Ureter (tissue), 1 donor: ENCODE measurements at places on chromosomes 1 and 21. TPM values are rescaled to one million over a fixed set of nuclear protein-coding genes. Genes with fewer than 3 reads are reported as not detected.

GRCh38 chr21:37829447-37829846 is 86.8 kb downstream of the KCNJ6 start:
- no peak for DNase-seq

DNA sequence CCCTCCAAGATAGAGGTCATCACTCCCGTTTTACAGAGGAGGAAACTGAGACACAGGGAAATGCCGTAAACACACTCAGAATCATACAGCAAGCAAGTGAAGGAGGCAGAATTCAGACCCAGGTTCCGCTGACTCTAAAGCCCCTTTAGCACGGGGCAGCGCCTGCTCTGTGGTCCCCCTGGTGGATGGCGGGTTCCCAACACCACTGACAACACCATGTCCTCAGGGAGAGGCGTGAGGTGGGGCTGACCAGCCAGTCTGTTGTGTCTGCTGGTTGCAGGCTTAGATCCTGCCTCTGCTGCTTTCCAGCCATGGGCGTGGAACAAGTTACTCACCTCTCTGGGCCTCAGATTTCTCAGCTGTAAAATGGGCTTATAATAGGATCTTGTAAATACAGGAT is 617.3 kb downstream of the MATN1 start:
- no peak for DNase-seq

DNA sequence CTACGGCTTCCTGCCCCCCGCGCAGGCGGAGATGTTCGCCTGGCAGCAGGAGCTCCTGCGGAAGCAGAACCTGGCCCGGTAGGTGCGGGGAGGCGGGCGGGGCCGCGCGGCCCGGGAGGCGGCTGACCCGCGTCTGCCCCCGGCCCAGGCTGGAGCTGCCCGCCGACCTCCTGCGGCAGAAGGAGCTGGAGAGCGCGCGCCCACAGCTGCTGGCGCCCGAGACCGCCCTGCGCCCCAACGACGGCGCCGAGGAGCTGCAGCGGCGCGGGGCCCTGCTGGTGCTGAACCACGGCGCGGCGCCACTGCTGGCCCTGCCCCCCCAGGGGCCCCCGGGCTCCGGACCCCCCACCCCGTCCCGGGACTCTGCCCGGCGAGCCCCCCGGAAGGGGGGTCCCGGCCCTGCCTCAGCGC is 16.6 kb downstream of the NOC2L start:
- DNase-seq: no peak

- no peak for DNase-seq
Measured at GRCh38 chr1:38444311-38444710, 397.7 kb upstream of the POU3F1 start.

- DNase-seq: no peak
Measured at GRCh38 chr1:52063192-52063591, 7.1 kb downstream of the BTF3L4 start.

DNA sequence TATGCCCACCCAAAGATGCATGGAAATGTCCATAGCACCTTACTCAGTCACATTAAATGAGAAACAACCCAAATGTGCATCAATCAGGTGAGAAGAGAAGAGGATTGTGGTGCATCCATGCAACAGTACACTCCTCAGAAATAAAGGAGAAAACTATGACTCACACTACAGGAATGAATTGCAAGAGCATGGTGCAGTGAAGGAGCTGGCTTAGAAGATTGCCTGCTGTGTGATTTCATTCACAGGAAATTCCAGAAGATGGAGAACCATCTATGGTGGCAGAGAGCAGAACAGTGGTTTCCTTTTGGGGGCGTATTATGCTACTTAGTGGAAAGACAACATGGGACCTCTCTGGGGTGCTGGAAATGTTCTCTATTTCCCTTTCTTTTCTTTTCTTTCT is 278.6 kb upstream of the AJAP1 start:
- no peak for DNase-seq

- DNase-seq: no peak
Measured at GRCh38 chr1:197787623-197788536, 12.6 kb upstream of the DENND1B start.

GRCh38 chr1:2787163-2787911 is 14.2 kb downstream of the TTC34 start:
- no peak for DNase-seq

DNA sequence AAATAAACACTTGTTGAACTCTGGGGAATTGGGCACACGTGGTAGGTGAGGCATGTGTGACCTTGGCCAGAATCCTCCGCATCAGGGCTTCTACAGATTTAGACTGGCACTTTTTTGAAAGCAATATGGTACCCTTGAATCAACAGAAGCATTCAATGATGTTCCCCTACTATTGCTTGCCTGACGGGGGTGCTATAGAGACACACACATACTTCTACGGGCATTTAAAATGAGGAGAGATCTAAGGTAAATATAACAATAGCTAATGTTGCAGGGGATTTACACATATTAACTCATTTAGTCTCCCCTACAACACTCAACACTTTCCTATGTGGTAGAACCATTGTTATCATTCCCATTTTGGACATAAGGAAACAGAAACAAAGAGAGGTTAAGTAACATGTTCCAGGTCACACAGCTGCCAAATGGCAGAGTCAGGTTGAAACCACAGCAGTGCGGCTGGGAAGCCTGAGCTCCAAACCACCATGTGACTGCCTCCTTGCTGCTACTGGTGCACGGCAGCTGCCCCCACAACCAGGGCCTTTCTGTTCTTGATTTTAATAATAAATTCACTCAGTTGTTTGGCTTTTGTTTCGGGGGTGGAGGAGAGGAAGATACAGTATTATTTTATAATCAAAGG is 147.4 kb downstream of the ZNF281 start:
- DNase-seq: no peak

DNA sequence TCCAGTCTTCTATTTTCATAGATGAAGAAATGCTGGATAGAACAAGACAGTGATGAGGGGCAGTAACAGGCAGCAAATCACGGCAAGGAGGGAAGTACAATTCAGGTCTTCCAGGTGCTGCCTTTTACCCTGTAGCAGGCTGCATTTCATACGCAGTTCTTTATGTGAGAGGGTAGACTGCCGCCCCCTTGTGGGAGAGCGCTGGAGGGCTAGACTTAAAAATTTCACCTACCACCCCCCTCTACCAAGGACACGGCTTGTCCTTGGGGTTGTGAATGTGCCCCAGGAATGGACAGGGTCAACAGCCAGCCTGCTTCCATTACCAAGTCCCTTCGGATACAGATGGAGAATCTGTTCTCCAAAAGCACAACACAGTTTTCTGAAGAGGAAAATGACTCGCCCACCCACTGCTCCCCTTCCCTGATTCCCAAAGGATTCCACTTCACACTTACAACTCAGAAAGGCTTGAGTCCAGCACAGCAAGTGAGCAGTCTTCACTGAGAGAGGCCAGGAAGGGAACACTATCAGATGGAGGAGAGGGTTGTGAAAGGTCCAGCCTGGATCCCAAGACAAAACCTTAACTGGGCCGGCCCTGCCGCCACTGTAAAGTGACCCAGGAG is 7.4 kb downstream of the WDR77 start:
- DNase-seq: no peak

GRCh38 chr1:42740851-42741580 is 980 bp upstream of the CLDN19 start:
- DNase-seq: no peak

DNA sequence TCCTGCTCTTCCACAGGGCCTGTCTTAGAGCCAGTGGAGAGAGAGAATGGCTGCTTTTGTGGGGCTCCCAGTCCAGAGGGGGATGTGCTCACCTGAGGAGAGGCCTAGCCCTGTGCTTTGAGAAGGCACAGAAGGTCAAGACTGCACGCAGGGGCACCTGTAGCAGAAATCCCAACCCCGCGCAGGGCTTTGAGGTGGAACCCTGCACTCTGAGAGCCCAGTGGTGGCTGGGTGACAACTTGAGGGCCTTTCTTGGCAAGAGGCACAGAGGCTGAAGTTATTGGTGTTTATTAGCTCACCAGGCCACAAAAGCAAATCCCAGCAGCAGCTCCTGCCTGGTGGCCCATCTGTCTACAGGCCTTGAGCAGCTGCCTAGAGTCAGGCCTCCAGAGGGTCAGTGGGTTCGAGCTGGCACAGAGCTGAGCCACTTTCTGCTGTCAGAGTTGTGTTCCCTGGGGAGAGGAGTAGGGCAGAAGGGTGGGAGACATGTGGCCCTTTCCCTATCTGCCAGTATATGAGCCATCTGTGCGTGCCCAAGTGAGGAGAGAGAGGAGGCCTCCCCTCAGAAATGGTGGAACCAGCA is 31.4 kb downstream of the SZRD1 start:
- no peak for DNase-seq

CZIB gene
- total RNA-seq: 58.2 TPM

TFAP2E gene
- 1.2 TPM for total RNA-seq

GFI1 gene
- total RNA-seq: 2.4 TPM

ANKRD65 gene
- total RNA-seq: 40.9 TPM

COL6A1 gene
- total RNA-seq: 289 TPM

KCNH1 gene
- 0.86 TPM for total RNA-seq
